ENCODE measurements at places on chromosomes 7 and 10.
A peak's percentile ranks its signal among the peaks of the same experiment; 100 is the strongest.

GRCh38 chr10:100576282-100576635, 40.5 kb downstream of the HIF1AN start:
- no peak for DNase-seq

DNA sequence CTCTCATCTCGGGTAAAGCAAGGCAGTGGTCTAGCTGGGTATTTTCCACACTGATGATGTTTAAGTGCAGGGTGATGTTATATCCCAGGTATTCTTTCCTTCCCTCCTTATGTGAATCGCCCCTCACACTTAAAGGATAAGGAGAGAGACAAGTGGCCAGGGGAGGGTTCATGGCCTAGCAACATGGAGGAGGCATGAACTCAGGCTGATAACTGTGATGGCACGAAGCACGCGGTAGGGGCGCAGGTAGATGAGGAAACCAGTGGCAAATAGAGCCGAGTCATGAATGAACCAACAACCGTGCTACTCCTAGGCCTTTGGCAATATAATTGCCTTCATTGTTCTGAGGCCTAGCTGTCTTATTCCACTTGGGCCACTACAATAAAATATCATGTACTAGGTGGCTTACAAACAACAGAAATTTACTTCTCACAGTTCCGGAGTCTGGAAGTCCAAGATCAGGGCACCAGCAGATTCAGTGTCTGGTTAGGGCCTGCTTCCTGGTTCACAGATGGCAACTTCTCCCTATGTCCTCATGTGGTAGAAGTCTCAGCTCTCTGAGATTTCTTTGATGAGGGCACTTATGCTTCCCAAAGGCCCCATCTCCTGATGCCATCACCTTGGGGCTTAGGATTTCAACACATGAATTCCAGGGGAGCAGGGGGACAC, 56.0 kb upstream of the PIK3CG start:
- no peak for DNase-seq

DNA sequence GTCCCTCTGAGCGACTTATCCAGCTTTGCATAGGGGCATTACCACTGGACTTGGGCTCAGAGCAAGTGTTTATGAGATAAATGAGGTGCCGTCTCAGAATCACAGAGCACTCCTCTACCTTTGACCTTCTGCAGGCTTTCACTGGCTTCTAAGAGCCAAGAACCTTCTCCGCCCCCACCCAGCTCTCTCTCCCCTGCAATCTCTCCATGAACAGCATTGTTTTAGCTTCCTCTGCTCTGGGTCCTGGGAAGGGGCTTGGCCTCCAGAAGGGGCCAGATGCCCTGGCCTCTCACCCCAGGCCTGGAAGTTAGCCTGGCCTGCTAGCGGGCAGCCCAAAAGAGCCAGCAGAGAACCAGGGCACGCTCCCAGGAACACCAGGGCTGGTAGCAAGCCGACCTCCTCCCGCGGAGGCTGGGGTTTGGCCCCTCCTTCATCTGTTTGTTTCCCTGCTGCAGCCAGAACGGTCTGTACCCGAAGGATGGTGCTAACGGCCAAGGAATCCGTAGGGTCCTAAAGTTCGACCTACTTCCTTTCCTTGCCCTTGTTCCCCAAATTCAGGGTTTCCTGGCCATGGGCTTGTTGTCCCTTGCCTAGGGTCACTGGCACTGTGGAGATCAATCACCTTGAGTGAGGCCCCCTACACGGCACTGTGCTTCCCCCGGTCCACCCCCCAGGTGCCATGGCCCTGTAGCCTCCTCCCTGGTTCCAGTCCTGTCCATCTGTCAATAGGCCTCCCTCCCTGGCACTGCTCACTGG, 18.7 kb upstream of the DDIT4 start:
- no peak for DNase-seq

- DNase-seq, result no peak
These were observed 151.3 kb upstream of the BMPER start for GRCh38 chr7:33753881-33754525.

GRCh38 chr10:9137368-9137767, 1082.9 kb downstream of the GATA3 start:
- DNase-seq, result no peak

DNA sequence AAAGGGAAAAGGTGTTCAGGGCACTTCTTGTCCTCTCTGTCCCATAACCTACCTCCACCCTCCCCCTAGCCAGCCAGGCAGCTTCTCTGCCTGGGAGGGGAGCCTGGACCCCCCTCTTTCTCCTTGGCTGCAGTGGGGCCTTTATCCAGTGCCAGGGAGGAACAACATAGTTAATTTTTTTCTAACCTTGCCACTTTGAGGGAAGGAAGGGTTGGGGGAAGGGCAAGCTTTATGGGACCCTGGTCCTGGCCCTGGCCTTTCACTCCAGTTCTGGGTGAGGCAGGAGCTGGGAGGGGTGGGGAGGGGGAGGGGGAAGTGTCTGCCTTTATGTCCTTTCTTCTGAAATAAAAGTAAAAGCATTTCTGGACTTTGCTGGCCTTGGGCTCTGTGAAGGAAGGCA, 4.5 kb downstream of the VGF start:
- DNase-seq, result no peak

- DNase-seq, result no peak
These were observed 547.5 kb upstream of the C7orf33 start for GRCh38 chr7:148042935-148043631.

GRCh38 chr10:70558295-70558694, 44.2 kb downstream of the PRF1 start:
- no peak for DNase-seq

- DNase-seq, result no peak
These were observed 10.9 kb upstream of the AOAH start for GRCh38 chr7:36735172-36735571.

DNA sequence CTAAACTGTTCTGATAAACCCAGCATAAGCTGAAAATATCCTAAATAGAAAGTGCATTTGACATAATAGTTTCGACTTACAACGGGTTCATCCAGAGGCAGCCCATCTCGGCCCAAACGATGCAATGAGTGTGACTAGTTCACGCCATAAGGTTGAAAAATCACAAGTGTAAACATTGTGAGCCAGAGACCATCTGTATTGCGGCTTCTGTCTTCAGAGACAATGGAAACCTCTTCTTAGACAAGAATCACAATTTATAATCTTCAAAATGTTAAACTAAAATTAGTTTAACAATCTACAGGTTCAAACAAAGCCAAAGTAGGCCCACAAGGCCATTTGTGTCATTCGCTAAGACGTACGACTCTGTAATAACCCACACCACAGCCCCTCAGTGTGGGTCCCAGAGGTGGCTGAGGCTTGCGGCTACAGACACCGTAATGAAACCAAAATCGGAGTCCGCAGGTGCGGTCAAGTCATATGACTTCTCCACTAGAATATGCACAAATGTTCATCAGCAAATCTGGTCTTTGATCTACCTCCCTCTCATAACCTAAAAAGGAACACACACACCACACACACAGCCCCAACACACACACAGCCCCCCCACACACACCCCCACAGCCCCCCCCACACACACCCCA, 81.8 kb downstream of the DIP2C start:
- no peak for DNase-seq

- DNase-seq, result no peak
These were observed 77.8 kb downstream of the TCF7L2 start for GRCh38 chr10:113027574-113028455.

DNA sequence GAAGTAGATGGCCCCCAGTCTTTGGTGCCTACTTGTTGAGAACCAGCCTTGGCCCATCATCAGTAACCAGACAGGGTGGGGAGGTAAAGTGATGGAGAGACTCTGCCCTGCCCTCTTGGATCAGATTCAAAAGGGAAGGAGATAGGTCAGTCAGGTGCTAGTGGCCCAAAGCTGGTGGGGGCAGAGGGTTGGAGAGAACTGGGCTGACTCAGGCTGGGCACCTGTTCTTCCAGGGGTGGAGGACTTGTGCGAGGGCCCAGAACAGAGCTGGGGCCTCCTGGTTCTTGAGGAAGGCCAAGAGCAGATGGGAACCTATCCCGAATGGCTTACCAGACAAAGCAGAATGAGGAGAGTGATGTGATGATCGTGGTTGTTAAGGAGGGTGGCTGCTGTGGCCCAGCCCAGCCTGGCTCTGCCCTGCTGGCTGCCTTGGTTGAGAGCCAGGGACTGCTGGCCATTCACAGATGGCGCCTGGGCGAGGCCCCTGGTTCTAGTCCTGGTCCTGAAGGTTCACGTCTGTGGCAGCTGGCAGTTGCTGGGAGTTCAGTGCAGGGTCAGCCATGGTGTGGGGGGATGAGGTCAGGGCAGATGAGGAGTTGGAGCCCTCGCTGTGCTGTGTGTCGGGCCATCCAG, 36.6 kb downstream of the PALD1 start:
- no peak for DNase-seq

- DNase-seq, result peak; percentile 87
These were observed 873 bp downstream of the GTF2I start for GRCh38 chr7:74658178-74659004.

DNA sequence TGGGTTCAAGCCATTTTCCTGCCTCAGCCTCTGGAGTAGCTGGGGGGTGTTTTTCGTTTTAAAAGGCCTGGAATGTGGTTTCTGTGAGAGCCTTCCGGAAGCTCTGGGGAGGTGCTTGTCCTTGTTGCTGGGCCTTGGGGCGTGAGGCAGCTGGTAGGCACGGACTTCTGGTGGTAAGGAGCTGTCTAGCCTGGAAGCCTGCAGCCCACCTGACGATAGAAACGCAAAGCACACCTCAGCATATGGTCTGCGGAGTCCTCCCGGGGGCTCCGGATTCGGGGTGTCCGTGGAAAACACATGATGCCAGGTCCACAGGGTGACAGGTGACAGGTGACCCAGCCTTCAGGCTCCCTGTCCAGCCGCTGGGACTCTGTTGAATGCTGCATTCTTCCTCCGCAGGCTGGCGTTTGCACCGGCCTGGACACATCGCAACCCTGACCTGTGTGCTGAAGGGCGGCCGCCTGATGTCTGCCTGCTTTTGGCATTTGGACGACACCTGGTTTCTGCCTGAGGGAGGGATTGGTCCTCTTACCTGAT, 37.3 kb downstream of the INPP5A start:
- no peak for DNase-seq

DNA sequence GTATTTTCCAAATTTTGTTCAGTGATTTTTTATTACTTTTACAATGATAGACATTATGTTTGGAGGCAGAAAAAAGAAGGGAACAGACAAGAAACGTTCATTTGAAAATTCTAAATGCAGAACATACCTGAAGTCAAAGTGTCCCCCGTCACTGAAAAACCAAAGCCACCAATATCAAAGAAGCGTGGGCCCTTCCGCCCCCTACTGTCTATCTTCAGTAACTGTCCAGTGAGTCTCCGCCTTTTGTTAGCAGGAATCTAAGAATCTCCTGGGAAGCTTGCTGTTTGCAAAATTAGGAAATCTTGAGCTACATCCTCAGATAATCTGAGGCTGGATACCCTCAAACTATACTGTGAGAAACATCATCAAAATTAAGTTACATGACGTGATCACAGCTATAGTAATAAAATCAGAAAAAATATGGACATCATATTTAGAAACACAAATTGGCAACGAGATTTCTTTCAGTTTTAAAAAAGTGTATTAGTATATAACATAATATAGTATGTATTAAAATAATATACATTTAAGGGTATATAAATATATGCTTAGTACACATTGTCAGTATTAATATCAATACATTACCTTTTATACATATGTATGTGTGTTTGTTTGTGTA, 169.3 kb upstream of the AKR1E2 start:
- peak; percentile 26 for DNase-seq

DNA sequence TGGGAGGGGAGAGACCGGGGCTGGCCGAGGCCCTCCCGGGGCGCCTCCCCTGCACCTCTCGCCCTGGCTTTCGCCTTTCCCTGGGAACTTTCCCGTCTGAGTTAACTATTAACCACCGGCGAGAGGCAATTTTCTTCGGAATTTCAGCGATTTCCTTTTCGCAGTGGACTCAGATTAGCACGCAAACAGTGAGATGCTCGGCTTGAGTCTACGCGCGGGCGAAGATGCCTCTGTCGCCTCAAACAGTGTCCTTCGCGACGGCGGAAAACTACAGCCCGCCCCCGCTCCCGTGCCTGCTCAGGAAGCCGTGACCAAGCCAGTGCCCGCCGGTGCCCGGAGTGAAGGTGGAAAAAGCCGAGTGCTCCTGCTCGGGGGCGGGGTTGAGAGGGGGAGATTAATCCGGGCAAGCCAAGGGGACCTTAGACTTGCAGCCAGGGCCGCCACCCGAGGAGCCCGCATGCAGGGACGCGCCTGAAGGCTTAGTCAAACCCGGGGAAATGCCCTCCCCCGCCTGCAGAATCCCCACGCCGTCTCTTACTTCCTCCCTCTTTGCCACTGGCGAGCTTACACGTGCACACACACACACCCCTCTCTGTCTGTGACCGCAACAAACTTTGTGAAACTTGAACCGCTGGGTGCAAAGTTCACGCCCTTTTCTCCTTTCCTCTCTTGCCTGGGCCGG, 14.5 kb upstream of the PAX2 start:
- DNase-seq, result no peak

- DNase-seq, result no peak
These were observed 252.8 kb downstream of the ELFN1 start for GRCh38 chr7:1922870-1923236.

- no peak for DNase-seq
These were observed 703.5 kb downstream of the AUTS2 start for GRCh38 chr7:70301673-70302185.

GRCh38 chr7:87877366-87878040, 1.2 kb downstream of the DBF4 start:
- DNase-seq, result peak; percentile 14

DNA sequence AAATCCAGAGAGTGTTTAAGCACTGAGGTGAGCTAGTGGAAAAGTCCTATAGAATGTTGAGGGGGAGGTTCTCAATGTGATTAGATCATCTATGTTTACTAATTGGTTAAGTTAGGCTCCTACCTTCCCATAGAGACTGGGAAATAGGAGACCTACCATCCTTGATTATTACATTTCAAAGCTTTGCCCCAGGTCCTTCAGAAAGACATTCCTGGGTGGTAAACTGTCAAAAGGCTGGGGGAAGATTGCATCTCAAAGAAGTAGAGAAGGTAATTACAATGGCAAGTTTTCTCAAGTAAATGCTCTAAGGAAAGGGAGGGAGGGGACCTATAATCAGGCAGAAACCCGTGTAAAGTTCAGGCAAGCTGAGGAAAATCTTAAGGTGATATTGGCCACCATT, 247.8 kb upstream of the SMIM30 start:
- no peak for DNase-seq

DNA sequence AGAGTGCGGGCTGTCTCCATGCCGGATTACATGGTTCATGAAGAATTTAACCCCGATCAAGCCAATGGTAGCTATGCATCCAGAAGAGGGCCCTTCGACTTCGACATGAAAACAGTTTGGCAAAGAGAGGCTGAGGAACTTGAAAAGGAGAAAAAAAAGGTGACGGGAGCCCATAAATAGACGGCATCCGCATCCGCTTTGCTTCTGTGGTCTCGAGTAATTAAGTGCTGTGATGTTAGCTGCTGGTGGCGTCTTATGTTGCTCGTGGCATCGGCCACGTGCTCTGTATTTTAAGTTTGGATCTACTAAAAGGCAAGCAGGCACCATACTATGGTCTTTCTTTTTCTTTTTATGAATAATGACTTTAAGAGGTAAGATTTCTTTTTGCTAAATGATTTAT, 11.1 kb downstream of the C7orf57 start:
- DNase-seq, result no peak
